Osteocyte (in vitro differentiated cells): ENCODE measurements at places on chromosomes 7 and 10.

DNA sequence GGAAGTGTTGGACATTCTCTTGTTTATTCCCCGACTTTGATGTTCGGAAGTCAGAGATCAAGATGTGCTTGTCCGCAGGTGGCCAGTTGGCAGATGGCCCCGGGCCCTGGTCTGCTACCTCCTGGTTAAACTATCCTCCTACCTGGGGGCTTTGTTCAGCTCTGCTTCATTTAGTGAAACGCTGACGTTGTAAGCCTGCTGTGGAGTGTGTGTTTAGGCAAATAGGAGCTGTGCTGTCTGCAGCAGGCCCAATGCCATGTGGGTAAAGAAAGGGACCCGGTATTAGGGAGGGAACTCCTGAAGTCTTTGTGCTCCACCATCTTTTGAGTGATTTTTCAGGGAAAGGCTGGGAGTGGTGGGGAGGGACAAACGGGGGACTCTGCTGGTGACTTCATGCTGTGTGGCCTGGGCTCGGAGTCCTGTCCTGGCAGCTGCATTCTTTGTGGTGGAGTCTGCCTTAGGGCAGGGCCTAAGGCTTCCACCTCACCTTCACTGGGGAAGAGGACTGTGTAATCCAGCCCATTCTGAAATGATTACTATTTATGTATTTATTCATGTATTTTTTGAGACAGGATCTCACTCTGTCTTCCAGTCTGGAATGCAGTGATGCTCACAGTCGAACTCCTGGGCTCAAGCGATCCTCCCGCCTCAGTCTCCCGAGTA, 171.1 kb upstream of the KLF6 start:
- H3K27ac ChIP-seq: no peak overlapping the region
- no peaks in the 10 kb centered on the region for H3K36me3 ChIP-seq
- peaks cover 18% of the 10 kb centered on the region for H3K4me1 ChIP-seq
- no peaks in the 10 kb centered on the region for H3K27me3 ChIP-seq
- H3K4me3 ChIP-seq: no peak overlapping the region
- no peak for DNase-seq

- DNase-seq: no peak
- peaks cover 16% of the 10 kb centered on the region for H3K4me1 ChIP-seq
- H3K4me3 ChIP-seq: no peak overlapping the region
- no peaks in the 10 kb centered on the region for H3K27me3 ChIP-seq
These were observed 112.5 kb downstream of the MAD1L1 start for GRCh38 chr7:2120251-2120660.

DNA sequence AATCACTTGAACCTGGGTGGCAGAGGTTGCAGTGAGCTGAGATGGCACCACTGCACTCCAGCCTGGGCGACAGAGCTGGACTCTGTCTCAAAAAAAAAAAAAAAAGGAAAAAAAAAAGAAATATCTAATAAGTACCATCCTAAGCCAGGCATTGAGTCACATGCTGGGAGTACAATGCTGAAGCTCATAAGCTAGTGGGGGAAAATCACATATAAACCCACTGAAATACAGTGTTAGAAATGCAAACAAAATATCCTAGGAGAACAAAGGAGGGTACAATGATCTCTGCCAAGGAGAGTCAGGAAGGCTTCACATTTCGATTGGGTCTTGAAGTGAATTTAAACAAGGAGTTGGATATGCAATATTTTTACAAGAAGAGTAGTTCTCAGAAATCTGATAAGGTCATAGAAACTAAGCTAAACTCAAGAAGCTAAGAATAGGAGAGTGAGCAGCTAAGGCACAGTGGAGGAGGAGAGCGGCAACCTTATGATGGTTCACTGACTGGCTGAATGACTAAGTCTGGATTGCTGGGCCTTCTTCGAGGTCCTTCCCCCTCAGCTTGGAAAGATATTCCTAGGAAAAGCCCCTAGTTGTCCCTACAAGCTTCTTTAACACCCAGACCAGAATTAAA, 115.5 kb downstream of the PHTF2 start:
- peaks cover 6% of the 10 kb centered on the region for H3K4me1 ChIP-seq
- no peaks in the 10 kb centered on the region for H3K27me3 ChIP-seq
- H3K36me3 ChIP-seq: peaks cover 3% of the 10 kb centered on the region
- no peak overlapping the region for H3K4me3 ChIP-seq
- DNase-seq: no peak
- H3K27ac ChIP-seq: peak overlapping the region; percentile 28

DNA sequence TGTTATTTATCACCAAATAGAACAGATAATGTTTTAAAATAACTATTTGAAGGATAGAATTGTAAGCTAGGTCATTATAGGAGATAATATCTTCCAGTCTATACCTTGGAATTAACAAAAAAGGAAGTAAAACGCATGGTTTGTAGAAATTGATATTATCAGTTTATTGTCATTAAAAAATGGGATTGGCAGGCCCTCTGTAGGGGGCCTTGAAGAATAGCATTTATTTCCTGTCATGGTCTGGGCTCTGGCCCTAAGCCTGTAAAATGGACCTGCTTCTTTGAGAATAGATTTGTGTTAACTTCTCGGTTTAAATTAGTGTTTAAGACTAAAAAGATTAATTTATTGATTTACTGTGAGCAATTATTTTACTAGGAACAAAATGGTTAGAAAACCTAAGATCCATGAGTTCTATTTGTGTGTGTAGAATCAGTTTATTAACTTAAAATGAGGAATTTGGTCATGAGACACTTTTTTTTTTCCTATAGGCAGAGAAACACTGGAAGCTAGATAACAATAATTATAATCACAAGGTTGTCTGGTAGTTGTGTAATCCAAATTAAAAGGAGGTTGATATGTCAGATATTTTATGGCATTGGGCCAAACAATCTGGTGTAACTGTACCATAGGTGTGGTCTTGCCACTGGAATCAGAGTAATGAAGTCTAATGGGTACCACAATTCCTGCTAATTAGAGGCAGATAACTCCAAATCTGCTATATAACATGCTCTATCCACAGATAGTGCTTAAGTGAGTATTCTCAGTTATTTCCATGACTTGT, 197.4 kb upstream of the FOXP2 start:
- H3K4me3 ChIP-seq: no peak overlapping the region
- DNase-seq: no peak
- H3K27me3 ChIP-seq: no peaks in the 10 kb centered on the region
- no peak overlapping the region for H3K27ac ChIP-seq
- H3K36me3 ChIP-seq: peaks cover 3% of the 10 kb centered on the region
- peaks cover 14% of the 10 kb centered on the region for H3K4me1 ChIP-seq

GRCh38 chr7:28280516-28280915, 99.9 kb upstream of the JAZF1 start:
- no peaks in the 10 kb centered on the region for H3K36me3 ChIP-seq
- no peaks in the 10 kb centered on the region for H3K4me1 ChIP-seq
- DNase-seq: no peak
- H3K27me3 ChIP-seq: peaks cover 18% of the 10 kb centered on the region
- no peak overlapping the region for H3K27ac ChIP-seq
- H3K4me3 ChIP-seq: no peak overlapping the region

DNA sequence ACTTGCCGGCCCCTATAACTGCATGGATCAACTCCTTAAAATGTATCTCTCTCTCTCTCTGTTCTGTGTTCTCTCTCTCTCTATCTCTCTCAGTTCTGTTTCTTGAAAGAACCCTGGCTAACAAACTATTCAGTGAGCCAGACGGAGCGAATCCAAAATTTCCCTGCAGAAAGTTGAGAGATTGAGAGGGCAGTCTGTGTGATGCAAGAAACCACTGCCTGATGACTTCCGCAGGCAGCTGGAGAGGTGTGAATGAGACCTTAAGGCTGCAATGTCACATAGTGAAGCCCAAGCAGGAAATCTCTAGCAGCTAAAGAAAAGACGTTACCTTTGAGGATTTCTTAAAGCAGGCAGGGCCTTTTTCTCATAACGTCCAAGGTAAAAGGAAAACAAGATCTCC, 17.3 kb downstream of the FAM107B start:
- DNase-seq: no peak
- H3K27ac ChIP-seq: no peak overlapping the region
- H3K27me3 ChIP-seq: peaks cover 26% of the 10 kb centered on the region
- H3K36me3 ChIP-seq: no peaks in the 10 kb centered on the region
- H3K4me3 ChIP-seq: no peak overlapping the region

GRCh38 chr10:33271969-33272583, 62.4 kb downstream of the NRP1 start:
- H3K36me3 ChIP-seq: peaks cover 35% of the 10 kb centered on the region
- no peak overlapping the region for H3K4me3 ChIP-seq
- DNase-seq: no peak
- peak overlapping the region; percentile 98 for H3K27ac ChIP-seq
- H3K4me1 ChIP-seq: peaks cover 64% of the 10 kb centered on the region

- no peaks in the 10 kb centered on the region for H3K27me3 ChIP-seq
- DNase-seq: no peak
- H3K4me1 ChIP-seq: peaks cover 16% of the 10 kb centered on the region
- no peak overlapping the region for H3K4me3 ChIP-seq
- no peak overlapping the region for H3K27ac ChIP-seq
- peaks cover 10% of the 10 kb centered on the region for H3K36me3 ChIP-seq
These were observed 77.4 kb downstream of the TAF3 start for GRCh38 chr10:7895699-7896090.

GRCh38 chr10:59702347-59702746, 7.3 kb downstream of the SLC16A9 start:
- no peaks in the 10 kb centered on the region for H3K4me1 ChIP-seq
- H3K27ac ChIP-seq: no peak overlapping the region
- H3K36me3 ChIP-seq: no peaks in the 10 kb centered on the region
- H3K4me3 ChIP-seq: no peak overlapping the region
- H3K27me3 ChIP-seq: peaks cover 40% of the 10 kb centered on the region

DNA sequence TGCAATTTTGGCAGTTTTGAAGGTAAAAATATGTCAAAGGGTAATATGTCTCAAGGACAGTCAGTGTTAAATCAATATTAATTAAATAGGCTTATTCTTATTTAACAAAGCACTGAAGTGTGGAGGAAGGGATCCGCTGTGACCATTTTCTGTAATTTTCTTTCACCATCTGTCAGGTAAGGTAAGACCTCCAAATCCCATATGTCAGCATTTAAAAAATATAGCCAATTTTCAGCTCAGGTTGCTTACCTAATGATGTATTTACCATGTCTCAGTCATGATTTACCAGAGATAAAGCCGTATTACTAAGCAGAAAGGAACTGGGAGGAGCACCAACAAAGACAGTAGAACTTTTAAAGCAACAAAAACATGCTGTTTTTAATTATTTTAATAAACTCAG, 683.9 kb downstream of the CCSER2 start:
- no peak for DNase-seq
- H3K36me3 ChIP-seq: no peaks in the 10 kb centered on the region

GRCh38 chr10:97733256-97733655, 3.7 kb upstream of the ZFYVE27 start:
- no peak overlapping the region for H3K27ac ChIP-seq
- no peak for DNase-seq
- peaks cover 18% of the 10 kb centered on the region for H3K4me1 ChIP-seq
- no peaks in the 10 kb centered on the region for H3K27me3 ChIP-seq
